NCI-H1930 (cell line): ENCODE measurements at places on chromosomes 16 and 17.

DNA sequence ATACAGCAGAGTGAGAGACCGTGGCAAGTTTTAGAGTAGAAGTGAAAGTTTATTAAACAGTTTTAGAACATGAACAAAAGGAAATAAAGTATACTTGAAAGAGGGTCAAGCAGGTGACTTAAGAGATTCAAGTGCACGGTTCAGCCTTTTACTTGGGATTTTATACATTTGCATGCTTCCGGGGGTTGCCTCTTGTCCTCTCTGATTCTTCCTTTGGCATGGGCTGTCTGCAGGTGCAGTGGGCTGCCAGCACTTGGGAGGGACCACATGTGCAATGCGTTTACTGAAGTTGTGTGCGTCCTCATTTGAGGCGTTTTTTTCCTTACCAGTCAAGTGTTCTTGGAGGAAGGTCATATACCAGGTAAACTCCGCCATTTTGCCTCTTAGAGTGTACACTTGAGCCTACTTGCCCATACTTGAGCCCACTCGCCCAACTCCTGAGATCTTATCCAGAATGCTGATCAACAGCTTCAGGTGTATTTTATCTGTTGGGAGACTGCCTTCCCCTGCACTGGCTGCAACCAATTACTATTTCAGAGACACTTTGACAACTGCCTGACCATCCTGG is 195.2 kb downstream of the IRX5 start:
- no peak for DNase-seq

GRCh38 chr16:58024486-58025350 is 836 bp upstream of the MMP15 start:
- DNase-seq, result no peak

DNA sequence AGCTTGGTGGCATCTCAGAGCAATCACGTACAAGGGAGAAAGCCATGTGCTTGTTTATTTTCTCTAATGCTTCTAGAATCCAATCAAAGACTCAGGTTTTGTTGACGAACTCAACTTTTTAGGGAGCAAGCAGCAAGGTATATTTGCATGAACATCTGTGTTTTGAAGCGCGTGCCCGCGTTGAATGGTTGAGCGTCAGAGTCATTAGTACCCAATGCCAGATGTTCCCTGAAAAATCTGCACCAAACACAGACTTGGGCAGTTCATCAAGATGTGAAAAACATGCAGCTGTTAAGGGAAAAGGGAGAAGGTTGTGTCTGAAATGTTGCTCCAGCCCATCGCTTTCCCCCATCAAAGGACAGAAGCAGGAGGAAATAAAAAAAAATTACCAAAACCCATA is 170.4 kb downstream of the SNX29 start:
- DNase-seq, result no peak

- no peak for DNase-seq
Measured at GRCh38 chr17:12769981-12770380, 19.3 kb upstream of the ARHGAP44 start.

- DNase-seq, result no peak
Measured at GRCh38 chr17:77887464-77888241, 70.8 kb upstream of the TNRC6C start.

GRCh38 chr17:2372180-2372579 is 28.7 kb downstream of the MNT start:
- DNase-seq, result no peak

DNA sequence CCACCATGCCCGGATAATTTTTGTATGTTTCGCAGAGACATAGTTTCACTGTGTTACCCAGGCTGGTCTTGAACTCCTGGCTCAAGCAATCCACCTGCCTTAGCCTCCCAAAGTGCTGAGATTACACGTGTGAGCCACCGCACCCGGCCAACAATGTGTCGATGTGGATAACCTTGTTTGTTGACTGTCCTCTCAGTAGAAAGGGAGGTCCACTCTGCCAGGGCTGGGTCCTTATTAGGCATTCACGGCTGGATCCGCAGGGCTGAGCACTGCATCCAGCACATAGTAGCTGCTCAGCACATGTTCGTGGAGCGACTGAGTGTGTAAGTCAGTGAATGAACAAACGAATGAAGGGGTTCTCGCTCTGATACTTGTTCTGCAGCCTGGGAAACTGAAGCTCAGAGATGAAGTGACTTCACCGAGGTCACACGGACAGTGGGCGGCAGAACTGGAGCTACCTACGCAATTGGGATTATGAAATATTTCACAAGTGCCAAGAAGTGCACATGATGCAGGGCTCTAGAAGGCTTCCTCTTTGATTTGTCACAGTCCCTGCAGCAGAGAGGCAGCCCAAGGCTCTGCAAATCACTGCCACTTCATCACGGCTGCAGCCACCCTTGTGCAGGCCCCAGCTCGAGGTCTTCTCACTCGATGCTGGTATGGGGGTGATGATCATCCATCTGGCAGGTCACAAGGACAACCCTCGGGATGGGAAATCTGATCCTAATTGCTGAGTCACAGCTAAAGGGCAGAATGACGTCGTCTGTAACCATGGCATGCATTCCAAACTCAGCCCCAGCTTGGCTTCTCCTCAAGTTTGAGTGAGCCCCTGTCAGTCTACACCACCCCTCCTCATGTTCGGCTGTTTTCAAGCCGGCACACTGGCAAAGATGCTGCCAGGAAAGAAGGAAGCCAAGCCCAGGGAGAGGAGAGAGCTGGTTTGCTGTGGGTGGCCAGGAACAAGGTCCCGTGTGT is 28.0 kb upstream of the SNN start:
- DNase-seq, result no peak

GRCh38 chr16:81728435-81728834 is 50.7 kb upstream of the PLCG2 start:
- no peak for DNase-seq

DNA sequence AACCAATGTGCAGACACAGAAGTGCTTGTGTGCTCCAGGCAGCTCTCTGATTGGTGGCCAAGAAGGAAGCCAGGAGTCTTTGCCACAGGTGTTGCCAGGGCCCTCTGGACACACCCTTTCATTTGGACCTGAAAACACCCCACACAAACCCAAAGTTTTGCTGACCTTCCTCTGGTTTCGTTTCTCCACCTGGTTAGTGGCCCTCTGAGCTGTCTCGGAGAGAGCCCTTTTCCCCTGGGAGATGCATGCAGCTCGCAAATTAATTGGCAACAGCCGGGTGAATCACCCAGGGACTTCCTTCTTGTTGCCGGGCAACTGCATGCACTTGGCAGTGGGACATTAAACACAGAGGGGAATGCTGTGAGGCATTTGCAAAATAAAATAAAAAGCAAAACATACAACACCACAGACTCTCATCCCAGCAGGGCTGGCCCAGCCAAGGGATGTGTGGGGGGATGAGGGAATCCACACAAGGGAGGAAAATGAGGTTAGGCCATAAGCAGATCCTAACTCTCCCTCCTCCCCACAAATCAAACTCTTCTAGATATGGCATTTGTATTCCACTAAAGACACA is 286.6 kb downstream of the SOX9 start:
- DNase-seq, result peak; percentile 49

GRCh38 chr16:1335996-1336395 is 2.6 kb downstream of the BAIAP3 start:
- DNase-seq, result no peak

DNA sequence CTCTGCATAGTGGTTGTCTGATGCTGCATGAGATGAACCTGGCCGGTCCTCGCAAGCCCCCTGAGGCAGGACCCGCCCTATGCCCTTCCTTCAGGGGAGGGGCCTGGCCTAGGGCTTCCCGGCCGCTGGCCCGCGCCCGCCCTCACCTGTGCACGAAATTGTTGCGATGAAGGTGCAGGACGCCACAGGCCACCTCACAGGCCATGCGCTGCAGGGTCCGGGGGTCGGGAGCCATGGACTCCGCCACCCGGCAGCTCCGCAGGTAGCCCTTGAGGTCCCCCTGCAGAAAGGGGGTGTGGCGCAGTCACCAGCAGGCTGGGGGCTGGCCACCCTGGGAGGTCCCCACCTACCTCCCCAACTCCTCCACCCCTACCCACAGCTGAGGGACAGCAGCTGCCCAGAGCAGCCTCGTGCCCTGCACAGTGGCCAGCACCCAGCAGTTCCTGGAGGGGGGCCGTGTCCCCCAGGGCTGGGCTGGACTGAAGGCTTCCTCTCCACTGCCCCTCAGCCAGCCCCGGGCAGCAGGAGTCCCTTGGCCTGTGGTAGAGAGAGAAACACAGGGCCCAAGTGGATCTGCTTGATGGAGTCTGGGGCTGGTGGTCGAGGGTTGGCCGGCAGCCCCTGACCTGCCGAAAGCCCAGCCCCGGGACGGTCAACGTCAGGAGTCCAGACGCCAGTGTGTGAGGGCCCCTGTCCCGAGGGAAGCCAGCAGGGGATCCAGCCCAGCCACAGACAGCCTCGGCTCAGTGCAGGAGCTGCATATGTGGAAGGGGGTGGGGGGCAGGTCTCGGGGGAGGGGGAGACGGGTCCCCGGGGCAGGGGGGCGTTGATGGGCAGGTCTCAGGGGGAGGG is 38.8 kb upstream of the PVALEF start:
- no peak for DNase-seq

GRCh38 chr16:1193825-1194581 is 31.1 kb downstream of the TPSG1 start:
- no peak for DNase-seq

GRCh38 chr16:28277537-28278388 is 14.6 kb upstream of the SBK1 start:
- DNase-seq, result peak; percentile 85

GRCh38 chr17:56881685-56882295 is 32.1 kb downstream of the TRIM25 start:
- no peak for DNase-seq

GRCh38 chr17:10316801-10317542 is 55.8 kb downstream of the MYH13 start:
- no peak for DNase-seq
